ENCODE measurements at places on chromosomes 7 and 10. TPM values are rescaled to one million over a fixed set of nuclear protein-coding genes. Genes with fewer than 3 reads are reported as not detected.

SGMS1 gene
- total RNA-seq = 65.7 TPM

CEP55 gene
- total RNA-seq = 4.9 TPM

ARHGAP21 gene
- total RNA-seq = 270 TPM

TRIL gene
- 17.7 TPM for total RNA-seq

OR13A1 gene
- not detected for total RNA-seq

ATOH7 gene
- total RNA-seq = not detected

ZNF853 gene
- total RNA-seq = 0.32 TPM

CCDC172 gene
- total RNA-seq = not detected

Measured in hair follicle dermal papilla cell (primary cell).